ENCODE measurements at places on chromosomes 2 and 18.
A peak's percentile ranks its signal among the peaks of the same experiment; 100 is the strongest.

- no peak for DNase-seq
Measured at GRCh38 chr2:143334837-143335236, 205.6 kb downstream of the ARHGAP15 start.

GRCh38 chr2:242063850-242064249 lies 194.3 kb downstream of the RTP5 start:
- no peak for DNase-seq

DNA sequence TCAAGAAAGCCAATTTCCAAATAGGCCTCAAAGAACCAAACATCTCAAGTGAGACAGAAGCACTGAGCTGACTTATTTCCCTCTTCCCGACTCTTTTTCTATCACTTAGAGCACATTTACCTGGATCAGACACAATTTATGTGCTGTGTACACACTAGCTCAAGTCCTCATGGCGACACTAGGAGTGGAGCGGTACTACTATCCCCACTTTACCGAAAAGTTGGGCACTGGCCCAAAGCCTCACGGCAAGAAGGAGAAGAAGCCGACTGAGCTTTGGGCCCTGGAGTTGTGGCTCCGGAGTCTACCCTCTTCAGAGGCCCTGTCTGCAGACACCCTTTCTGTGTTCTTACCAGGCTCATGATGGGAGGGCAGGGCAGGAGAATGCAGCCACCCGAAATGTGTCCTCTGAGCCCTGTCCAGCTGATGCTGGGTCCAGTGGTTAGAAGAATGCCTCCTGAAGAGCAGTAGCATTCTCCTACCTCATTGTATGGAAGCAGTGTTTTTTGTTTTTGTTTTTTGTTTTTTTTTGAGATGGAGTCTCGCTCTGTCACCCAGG lies 91.7 kb upstream of the CNGA3 start:
- DNase-seq, result no peak

GRCh38 chr18:35142275-35142615 lies 98.6 kb upstream of the ZNF397 start:
- no peak for DNase-seq

DNA sequence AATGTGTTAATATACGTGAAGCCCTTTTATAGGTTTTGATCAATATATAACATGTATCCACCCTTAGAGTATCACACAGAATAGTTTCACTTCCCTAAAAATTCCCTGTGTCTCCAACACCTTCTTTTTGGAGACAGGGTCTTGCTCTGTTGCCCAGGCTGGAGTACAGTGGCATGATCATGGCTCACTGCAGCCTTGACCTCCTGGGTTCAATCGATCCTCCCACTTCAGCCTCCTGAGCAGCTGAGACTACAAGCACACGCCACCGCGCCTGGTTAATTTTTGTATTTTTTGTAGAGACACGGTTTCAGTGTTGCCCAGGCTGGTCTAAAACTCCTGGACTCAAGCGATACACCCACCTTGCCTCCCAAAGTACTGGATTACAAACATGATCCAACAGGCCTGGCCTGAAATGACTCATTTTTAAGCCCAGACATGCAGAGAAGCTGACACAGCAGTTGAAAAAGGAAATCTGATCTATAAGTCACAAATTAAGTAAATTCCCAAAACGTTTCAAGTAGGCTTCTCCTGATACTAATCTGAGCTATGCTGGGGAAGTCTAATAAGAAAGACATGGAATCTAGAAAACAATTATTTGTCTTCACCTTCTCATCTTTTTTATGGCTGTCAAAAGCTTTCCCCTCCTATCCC lies 2.9 kb downstream of the DUSP11 start:
- no peak for DNase-seq

DNA sequence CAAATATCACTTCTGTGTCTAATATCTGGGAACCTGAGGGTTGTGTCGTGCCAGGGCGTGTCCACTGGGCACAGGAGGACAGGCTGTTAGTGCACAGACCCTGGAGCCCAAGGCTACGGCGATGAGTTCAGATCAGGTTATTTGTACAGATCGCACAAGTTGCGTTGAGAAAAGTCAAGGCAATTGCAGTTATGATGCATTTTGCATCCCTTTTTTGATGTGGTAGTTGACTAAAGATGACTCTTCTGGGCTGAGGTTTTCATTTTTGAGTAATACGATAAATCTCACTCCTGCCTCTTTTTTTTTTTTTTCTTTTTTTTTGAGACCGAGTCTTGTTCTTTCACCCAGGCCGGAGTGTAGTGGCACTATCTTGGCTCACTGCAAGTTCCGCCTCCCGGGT lies 7.2 kb downstream of the RBFA start:
- no peak for DNase-seq

DNA sequence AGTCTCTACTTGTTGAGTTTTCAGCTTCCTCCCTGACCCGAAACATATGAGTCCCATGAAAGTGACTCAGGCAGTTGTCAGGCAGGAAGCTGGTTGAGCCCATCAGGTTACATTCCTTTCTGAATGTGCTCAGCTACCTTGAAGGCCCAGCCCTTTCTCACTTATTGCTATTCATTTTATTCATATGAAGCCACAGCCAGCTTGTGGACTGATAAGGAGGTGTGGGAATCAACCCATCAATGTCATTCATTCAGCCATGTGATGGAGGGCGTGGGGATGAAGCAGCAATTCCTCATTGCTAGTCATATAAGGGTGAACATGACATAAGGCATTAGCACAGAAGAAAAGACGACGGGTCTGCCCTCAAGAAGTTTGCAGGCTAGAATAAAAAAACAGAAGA lies 5.3 kb upstream of the VPS4B start:
- DNase-seq, result no peak

- DNase-seq, result no peak
Measured at GRCh38 chr18:48342125-48342524, 67.1 kb downstream of the ZBTB7C start.

DNA sequence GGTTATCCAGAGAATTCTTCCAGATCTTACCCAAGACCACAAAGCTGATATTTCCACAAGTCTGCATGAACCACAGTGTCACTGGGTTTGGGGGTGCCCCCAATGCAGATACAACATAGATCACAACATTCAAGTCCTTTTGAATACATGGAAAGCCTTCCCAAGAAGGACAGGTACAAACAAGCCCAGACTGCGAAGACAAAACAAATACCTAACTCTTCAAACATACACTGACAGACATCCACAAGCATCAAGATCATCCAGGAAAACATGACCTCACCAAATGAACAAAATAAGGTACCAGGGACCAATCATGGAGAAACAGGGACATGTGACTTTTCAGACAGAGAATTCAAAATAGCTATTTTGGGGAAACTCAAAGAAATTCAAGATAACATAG lies 93.1 kb downstream of the MDH1 start:
- no peak for DNase-seq

DNA sequence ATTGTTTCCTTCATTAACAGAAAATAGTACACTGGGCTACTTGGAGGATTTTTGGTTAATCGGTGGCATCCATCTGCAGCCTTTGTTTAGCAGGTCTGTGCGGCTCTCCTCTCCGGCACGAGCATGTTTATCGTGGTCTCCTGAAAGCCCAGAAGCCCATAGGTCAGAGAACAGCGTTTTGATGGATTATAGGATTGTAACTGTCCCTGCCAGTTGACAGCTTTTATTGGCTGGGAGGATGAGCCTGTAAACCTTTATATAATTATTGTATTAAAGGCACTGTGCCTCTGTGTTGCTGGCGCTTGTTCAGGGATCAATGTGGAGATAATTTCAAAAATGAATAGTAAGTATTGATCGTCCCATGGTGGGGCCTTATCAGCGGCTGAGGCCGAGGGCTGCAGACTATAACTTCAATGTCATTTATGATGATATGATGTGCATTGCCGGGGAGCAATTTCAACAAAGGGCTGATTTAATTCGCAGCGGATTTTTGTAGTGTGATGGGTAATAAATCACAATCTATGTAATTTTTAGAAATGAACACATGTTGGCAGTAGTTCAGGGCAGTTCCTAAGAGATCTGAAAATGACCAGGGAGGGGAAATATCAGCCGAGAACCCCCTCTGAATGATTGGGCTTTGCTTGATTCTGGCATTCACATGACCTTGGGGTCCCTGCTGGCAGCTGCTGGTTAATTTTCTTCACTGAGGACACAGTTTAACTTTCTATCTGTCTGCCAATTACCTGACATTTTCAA lies 736.1 kb downstream of the GALR1 start:
- DNase-seq, result no peak

DNA sequence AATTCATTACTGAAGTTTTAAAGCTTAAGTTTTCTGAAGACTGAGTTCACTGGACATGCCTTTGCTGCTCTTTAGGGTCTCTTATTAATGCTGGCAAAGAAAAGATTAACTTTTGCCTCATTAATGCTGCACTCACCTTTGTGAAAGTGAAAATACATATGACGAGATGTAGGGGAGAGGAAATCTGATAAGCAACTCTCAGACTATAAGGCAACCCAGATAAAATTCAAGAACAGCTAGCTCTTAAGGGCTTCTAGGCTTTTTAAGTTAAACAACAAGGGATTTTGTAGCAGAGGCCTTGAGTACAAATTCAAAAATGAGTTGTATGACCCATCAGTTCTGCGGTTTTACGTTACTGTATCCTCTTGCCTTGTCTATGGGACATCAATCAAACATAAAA lies 143.7 kb downstream of the USP34 start:
- DNase-seq, result no peak

GRCh38 chr2:38037757-38038621 lies 38.0 kb downstream of the CYP1B1 start:
- DNase-seq, result peak; percentile 39

DNA sequence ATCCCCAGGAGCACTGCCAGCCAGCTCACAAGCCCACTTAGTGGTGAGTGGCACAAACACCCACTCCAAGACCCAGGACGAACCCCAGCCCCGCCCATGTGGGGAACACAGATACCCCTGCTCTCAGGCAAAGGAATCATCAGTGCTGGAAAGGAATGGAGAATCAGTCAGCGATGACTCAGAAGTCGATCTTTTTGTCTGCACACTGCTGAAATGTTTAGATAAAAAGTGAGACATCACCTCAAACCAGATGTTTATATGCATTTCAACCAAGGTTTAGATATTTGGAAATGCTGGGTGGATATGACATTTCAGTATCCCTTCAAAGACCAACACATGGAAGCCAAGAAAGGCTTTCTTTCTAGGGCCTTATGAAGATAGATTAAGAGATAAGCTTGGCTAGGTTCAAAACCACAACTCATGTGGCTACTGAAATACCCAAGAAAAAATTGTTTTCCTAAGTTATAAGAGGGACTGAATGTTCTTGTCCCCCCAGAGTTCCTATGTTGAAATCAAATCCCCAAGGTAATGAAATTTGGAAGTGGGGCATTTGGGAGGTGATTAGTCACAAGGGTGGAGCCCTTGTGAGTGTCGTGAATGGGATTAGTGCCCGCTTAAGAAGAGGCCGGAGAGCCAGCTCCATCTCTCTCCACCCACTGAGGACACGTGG lies 43.7 kb downstream of the POU3F3 start:
- peak; percentile 33 for DNase-seq

- no peak for DNase-seq
Measured at GRCh38 chr18:32754508-32755263, 18.1 kb downstream of the KLHL14 start.

GRCh38 chr2:197952540-197953202 lies 148.3 kb downstream of the PLCL1 start:
- DNase-seq, result no peak

GRCh38 chr2:106956879-106957278 lies 70.9 kb upstream of the ST6GAL2 start:
- no peak for DNase-seq

- no peak for DNase-seq
Measured at GRCh38 chr2:120949027-120949956, 213.6 kb downstream of the GLI2 start.

DNA sequence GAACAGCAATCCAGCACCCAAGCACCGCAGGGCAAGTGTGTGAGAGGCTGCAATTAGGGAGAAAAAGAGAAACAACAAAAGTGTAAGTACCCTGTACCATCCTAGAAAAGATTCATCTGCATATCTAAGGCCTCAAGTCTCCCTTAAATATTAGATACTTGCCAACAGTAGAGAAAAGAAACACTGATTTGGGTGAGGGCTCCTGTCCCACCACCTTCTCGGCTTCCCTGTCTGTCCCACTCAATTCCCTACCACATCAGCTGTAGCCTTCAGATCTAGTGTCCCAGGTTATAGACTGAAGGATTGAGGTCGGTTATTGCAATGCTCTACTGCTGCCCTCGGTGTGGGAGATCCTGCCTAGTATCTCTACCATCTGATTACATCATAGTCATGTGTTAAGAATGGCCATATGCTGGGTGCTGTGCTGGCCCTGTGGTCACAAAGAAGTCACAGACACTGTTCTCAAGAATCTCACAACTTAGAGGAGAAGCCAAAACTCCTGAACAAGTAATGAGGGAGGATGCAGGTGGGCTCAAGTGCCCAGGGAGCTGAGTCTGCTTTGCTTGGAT lies 2.5 kb downstream of the RAX start:
- no peak for DNase-seq

DNA sequence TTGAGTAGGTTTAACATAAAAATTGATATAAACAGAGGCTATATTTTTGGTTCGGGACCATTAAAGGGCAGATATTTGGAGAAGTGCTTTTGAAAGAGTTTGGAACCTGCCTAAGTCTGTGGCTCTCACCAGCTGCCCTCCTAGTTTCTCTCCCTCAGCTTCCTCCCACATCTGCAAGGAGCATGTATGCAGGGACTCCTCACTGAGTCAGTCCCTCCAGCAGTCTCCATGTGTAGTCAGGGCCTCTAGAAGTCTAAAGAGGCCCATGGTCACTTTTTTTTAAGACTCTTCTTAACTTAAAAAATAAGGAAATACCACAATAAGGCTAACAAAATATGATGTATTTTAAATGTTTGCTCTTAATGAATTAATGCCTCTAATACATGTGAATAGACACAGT lies 220.0 kb upstream of the TANK start:
- DNase-seq, result no peak

DNA sequence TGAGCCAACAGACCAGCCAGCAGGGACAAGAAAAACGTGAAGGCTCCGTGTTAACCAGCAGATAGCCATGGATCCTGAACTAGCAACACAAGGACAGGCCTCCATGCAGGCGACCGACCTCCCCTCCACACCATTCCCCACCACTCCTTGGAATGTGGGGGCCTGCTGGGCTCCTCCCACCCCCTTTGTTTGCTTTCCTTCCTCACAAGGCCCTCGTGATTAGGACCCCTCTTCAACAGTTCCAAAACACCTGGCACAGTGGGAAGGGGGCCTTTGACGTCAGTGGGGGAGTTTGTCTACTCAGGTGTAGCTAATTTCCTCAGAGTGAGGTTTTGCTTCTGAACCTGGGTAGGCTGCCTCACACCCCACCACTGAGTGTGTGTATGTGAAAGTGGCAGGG lies 37.8 kb downstream of the SLC14A2 start:
- DNase-seq, result no peak

GRCh38 chr2:113685471-113685870 lies 58.4 kb downstream of the RABL2A start:
- DNase-seq, result no peak

GRCh38 chr2:11370377-11371091 lies 26.1 kb upstream of the ROCK2 start:
- DNase-seq, result no peak

- DNase-seq, result no peak
Measured at GRCh38 chr2:121491518-121491917, 39.2 kb upstream of the RNU4ATAC start.
